A549 treated with AZD2906 at 1 μM for 4 hours (cell line): ENCODE measurements at places on chromosomes 1 and 21. TPM values are rescaled to one million over a fixed set of nuclear protein-coding genes. Genes with fewer than 3 reads are reported as not detected.

FCRL4 gene
- not detected in 5 replicates for total RNA-seq

CFHR3 gene
- total RNA-seq = 0.15 to 0.18 TPM (median 0.17 TPM) in 4 of 5 replicates, not detected in the other

TFF1 gene
- 23.1 to 27.2 TPM (median 25.9 TPM) in 5 replicates for total RNA-seq

TSPEAR gene
- not detected in 5 replicates for total RNA-seq

SMIM34 gene
- total RNA-seq = not detected in 5 replicates

C1QB gene
- total RNA-seq = not detected in 5 replicates

LYPD8 gene
- total RNA-seq = 0.07 to 0.22 TPM (median 0.10 TPM) in 5 replicates

TMEM269 gene
- total RNA-seq = 0.05 to 0.22 TPM (median 0.10 TPM) in 5 replicates

FMOD gene
- 0.05 to 0.19 TPM in 2 of 5 replicates, not detected in the others for total RNA-seq

LENEP gene
- total RNA-seq = not detected in 5 replicates

CASP9 gene
- total RNA-seq = 5.2 to 6.5 TPM (median 5.7 TPM) in 5 replicates

PAPPA2 gene
- 0.01 to 0.02 TPM (median 0.01 TPM) in 5 replicates for total RNA-seq

DNTTIP2 gene
- 34.9 to 43.2 TPM (median 36.9 TPM) in 5 replicates for total RNA-seq

TFAP2E gene
- total RNA-seq = 0.45 to 0.75 TPM (median 0.49 TPM) in 5 replicates

MYOM3 gene
- total RNA-seq = 6.2 to 7.2 TPM (median 7.0 TPM) in 5 replicates

EFNA4 gene
- total RNA-seq = 15.5 to 17.4 TPM (median 16.3 TPM) in 5 replicates

GPR25 gene
- total RNA-seq = not detected in 5 replicates

SZT2 gene
- total RNA-seq = 5.9 to 7.2 TPM (median 6.3 TPM) in 5 replicates

KRTAP20-3 gene
- not detected in 5 replicates for total RNA-seq

MYOCOS gene
- total RNA-seq = not detected in 5 replicates

TRIM67 gene
- 0.07 to 0.17 TPM (median 0.12 TPM) in 5 replicates for total RNA-seq

CFHR5 gene
- not detected in 5 replicates for total RNA-seq

SLC22A15 gene
- 0.45 to 1.0 TPM (median 0.60 TPM) in 5 replicates for total RNA-seq

RAB3B gene
- 4.3 to 8.4 TPM (median 4.8 TPM) in 5 replicates for total RNA-seq

B3GALT6 gene
- 11.0 to 19.8 TPM (median 18.8 TPM) in 5 replicates for total RNA-seq

FALEC gene
- 0.13 to 0.35 TPM (median 0.26 TPM) in 4 of 5 replicates, not detected in the other for total RNA-seq

LCE3D gene
- 2.8 to 4.4 TPM (median 3.1 TPM) in 5 replicates for total RNA-seq

ALG14 gene
- 5.1 to 6.9 TPM (median 5.9 TPM) in 5 replicates for total RNA-seq

CFAP141 gene
- 0.37 TPM in 1 of 5 replicates, not detected in the others for total RNA-seq

TFF3 gene
- total RNA-seq = not detected in 5 replicates

ADORA3 gene
- not detected in 5 replicates for total RNA-seq

FCMR gene
- 4.4 to 6.3 TPM (median 5.8 TPM) in 5 replicates for total RNA-seq

EPHA2 gene
- 98.2 to 125 TPM (median 118 TPM) in 5 replicates for total RNA-seq

MTF2 gene
- total RNA-seq = 9.8 to 14.3 TPM (median 10.8 TPM) in 5 replicates

RCSD1 gene
- total RNA-seq = 0.02 to 0.08 TPM (median 0.06 TPM) in 4 of 5 replicates, not detected in the other

SLC30A2 gene
- 0.26 to 0.70 TPM (median 0.38 TPM) in 5 replicates for total RNA-seq

PRDM16 gene
- total RNA-seq = 0.15 to 0.49 TPM (median 0.18 TPM) in 5 replicates

TAL1 gene
- total RNA-seq = not detected in 5 replicates

CELA2B gene
- total RNA-seq = 0.14 to 0.16 TPM in 2 of 5 replicates, not detected in the others

MTMR11 gene
- 6.1 to 7.7 TPM (median 6.8 TPM) in 5 replicates for total RNA-seq

FAM78B gene
- total RNA-seq = 0.31 to 0.47 TPM (median 0.41 TPM) in 5 replicates

FCN3 gene
- not detected in 5 replicates for total RNA-seq

MROH9 gene
- total RNA-seq = not detected in 5 replicates

CD1E gene
- total RNA-seq = not detected in 5 replicates

PLA2G2D gene
- total RNA-seq = 0.02 TPM in 1 of 5 replicates, not detected in the others

SLC1A7 gene
- total RNA-seq = 0.03 TPM in 1 of 5 replicates, not detected in the others

SERINC2 gene
- 18.8 to 32.8 TPM (median 29.6 TPM) in 5 replicates for total RNA-seq

CD5L gene
- not detected in 5 replicates for total RNA-seq

LCK gene
- total RNA-seq = 0.06 to 0.09 TPM in 2 of 5 replicates, not detected in the others

C1orf50 gene
- total RNA-seq = 2.6 to 4.5 TPM (median 3.1 TPM) in 5 replicates
